ENCODE measurements at places on chromosomes 2 and 18.

GRCh38 chr2:218852911-218853667 is 6.5 kb upstream of the WNT6 start:
- DNase-seq = peak; percentile 79

DNA sequence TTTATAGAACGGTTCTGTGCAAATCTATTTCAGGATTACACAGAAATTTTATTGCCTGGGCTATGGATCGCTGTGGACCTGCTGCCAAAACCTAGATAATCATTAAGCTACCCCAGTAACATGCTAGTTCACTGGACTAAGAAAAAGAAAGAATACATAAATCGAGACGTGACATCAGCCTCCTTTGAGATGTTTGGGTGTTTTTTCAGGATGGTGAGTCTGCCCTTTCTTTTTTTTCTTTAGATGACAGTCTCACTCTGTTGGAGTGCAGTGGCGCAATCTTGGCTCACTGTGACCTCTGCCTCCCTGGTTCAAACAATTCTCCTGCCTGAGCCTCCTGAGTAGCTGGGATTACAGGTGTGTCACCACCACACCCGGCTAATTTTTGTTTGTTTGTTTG is 52.0 kb downstream of the FHOD3 start:
- DNase-seq = no peak

DNA sequence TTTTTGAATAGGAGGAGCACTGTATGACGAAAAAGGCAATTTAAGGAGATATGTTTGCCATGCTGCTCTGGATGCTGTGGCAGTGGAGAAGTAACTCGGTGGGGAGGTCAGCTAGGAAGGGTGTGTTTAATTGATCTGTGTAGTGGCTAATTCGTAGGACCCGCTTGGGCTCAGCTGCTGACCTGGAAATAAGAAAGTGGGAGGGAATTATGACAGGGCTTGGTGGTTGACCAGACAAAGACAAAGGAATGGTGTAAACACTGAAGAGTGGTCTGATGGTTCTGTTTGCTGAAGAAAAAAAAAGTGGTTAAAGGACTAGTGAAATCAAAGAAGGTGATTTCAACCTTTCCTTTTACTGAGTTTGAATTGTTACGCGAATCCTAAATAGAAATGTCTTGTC is 146.0 kb downstream of the MAP4K4 start:
- DNase-seq = no peak

GRCh38 chr2:10039658-10040410 is 3.5 kb upstream of the KLF11 start:
- no peak for DNase-seq

- DNase-seq = no peak
These were observed 352.4 kb downstream of the EIPR1 start for GRCh38 chr2:3025261-3025660.

DNA sequence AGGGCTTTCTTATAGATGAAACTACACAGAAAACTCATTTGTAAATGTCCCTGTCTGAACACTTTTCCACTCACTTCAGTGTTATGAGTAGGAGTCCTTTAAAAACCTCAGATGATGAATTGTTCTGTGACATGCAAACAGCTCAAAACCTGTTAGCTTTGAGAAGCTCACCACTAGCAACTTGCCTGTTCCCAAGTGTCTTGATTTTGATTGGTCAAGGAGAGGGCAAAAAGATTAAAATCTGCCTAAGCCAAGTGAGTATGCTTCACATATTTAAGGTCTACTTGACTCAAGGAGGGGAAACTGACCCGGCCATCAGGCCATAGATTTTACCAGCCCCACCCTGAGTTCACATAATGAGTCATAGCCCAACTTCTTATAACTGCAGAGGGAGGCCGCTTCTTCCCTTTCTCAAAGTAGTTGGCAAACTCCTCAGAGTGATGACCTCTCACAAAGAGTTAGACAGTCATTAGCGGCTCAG is 45.2 kb upstream of the MEIS1 start:
- DNase-seq = no peak

GRCh38 chr2:168465594-168465993 is 9.5 kb downstream of the CERS6 start:
- no peak for DNase-seq

- DNase-seq = no peak
These were observed 54.7 kb downstream of the FARP2 start for GRCh38 chr2:241410739-241411176.

DNA sequence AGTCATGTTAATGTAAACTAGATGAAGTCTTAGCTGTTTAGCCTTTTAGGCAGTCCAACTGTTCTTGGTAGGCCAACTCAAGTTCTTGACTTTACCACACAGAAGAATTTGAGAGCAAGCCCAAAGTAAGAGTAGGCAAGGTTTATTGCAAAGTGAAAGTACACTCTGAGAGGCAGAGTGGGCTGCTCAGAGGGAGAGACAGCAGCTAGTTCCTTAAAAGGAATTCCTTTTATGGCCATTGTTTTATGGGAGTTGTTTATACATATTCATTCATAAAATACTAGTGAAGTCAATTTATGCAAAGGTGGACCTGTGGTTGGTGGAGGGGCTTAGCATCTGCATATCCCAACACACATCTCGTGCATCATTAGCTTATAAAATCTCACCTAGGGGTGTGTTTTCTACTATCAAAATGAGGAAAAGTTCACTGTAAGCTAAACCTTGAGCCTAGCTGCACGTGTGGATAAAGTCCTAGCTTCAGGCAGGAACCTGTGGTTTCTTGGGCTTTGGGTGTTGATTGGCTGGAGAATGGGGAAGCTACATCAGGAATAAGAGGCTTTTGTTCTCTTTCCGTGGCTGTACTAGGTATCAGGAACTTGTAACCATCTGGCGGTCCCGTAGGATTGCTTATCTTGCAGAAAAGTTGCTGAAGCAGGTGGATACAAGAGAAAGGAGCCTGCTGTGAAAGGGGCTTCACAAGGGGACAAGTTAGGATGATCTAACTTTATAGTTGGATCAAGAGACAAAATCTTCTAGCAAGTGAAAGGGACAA is 110.4 kb upstream of the GULP1 start:
- peak; percentile 5 for DNase-seq

- DNase-seq = no peak
These were observed 1429.1 kb downstream of the LRP1B start for GRCh38 chr2:140701726-140702125.

- DNase-seq = no peak
These were observed 79.7 kb downstream of the ARHGEF4 start for GRCh38 chr2:130916438-130916705.

DNA sequence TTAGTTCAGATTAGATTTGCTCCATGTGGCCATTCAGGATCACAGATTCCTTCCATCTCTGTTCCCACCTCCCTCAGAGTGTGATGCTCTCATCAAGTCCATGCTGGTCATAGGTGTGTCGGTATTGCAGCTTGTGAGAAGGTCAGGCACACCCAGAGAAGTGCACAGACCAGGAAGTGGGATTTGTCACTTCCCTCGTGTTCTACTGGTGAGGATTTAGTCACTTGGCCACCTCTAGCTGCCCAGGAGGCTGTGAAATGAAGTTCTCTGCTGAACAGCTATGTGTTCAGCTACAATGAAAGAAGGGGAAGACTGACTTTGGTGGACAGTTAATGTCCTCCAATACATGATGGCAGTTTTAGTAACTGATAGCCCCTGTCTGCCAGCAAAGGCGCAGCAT is 3.5 kb upstream of the LANCL1 start:
- no peak for DNase-seq

- no peak for DNase-seq
These were observed 5.6 kb downstream of the ATP5MC3 start for GRCh38 chr2:175175896-175176295.

DNA sequence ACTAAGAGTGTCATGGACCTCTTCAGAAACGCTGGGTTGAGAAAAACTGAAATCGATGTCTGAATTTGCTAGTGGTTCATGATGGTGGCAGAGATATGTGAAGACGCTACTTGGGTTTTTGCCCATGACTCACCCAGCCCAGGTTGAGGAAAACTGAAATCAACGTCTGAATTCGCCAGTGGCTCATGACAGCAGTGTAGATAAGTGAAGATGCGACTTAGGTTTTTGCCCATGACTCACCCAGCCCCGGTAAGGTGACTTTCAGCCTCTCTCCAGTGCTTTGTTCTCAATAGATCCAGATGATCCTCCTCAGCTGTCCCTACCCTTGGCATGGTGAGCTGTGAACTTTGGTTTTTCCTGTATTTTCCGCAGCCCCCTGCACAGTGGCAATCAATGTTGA is 105.3 kb upstream of the SIX3 start:
- no peak for DNase-seq

- DNase-seq = no peak
These were observed 152.2 kb downstream of the ALPK2 start for GRCh38 chr18:58476516-58477256.

- DNase-seq = no peak
These were observed 79.0 kb upstream of the CTDP1 start for GRCh38 chr18:79600596-79600995.

GRCh38 chr2:239756031-239756789 is 268.9 kb downstream of the NDUFA10 start:
- peak; percentile 16 for DNase-seq

DNA sequence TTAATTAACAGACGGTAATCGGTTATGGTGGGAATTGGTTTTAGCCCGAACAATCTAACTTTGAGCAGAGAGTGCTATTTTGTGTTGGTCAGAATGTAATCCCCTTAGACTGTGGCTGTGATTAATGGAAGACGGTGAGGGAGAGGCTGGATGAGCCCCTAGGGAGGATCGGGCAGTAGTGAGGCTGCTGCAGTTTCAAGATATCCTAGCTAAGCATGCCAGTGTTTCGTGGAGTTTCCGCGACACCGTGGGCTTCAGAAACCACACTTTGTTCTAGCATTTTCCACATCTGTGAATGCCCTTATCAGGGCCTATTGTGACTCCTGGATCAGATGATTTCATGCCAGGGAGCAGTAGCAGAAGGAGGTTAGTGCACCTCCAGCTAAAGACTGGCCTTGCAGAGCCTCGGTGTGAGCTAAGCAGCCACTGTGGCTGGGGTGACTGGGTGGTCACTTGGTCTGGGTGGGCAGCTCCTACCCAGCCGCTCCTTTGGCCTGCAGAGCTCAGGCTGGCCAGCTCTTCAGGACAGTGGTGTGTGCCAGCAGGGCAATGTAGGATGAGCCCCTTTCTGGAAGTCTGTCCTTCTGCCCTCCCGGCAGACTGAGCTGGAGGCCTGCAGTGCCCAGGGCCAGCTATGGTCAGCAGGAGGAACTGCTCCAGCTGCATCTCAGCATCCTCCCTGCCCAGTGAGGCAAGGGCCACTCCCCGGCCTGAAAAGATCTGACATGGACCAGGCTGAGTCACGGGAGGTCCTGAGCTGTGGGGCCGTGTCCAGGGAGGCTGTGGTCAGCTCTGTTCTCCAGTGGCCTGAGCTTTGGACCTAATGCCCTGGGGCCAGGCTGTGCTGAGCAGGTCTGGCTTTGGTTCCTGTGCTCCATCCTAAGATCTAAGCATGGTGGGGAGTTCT is 142.6 kb upstream of the GPC1 start:
- DNase-seq = no peak

DNA sequence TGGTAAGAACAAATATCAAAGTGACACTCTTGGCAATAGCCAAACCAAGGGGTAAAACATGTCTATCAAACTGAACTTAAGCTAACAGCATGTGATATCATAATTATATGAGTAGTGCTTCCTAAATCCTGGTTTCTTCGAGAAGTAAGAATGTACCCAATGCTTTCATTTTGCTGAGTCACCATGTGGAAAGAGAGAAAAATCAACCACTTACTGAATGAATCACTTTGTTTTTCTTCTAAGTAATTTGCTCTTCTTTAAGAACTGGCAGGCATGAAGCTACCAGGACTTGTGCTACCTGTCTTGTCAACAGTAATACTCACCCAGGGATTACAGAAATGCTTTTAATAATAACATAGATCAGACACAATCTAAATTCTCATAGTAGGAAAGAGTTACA is 19.0 kb upstream of the DUSP19 start:
- DNase-seq = no peak

GRCh38 chr2:27720004-27720551 is 51.4 kb upstream of the MRPL33 start:
- no peak for DNase-seq

GRCh38 chr2:174573621-174574081 is 24.0 kb downstream of the WIPF1 start:
- DNase-seq = no peak

GRCh38 chr2:196956069-196956468 is 29.6 kb upstream of the PGAP1 start:
- DNase-seq = no peak

DNA sequence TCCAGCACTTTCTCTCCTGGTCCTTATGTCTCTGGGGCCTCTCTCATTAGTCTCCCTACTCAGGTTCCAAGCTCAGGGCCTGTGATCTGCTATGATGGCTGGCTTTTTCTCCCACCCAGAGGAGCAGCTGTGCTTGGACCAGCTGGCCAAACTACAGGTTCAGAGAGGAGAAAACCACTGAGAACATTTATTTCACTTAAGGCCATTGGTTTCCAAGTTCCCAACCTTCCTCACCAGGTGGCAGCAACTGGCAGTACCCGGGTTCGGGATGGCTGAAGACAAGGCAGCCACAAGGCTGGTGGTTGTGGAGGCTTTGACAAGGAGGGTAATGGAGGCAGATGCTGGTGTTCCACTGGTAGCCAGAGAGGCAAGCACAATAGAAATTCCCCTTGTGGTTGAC is 29.9 kb upstream of the SELENOI start:
- peak; percentile 61 for DNase-seq
